Retina (tissue), 1 donor: ENCODE measurements at places on chromosomes 2 and 18.

GRCh38 chr2:235981631-235982030, 186.6 kb downstream of the GBX2 start:
- no peak for DNase-seq

- DNase-seq, result no peak
These were observed 4.4 kb upstream of the NEU4 start for GRCh38 chr2:241804326-241805229.

DNA sequence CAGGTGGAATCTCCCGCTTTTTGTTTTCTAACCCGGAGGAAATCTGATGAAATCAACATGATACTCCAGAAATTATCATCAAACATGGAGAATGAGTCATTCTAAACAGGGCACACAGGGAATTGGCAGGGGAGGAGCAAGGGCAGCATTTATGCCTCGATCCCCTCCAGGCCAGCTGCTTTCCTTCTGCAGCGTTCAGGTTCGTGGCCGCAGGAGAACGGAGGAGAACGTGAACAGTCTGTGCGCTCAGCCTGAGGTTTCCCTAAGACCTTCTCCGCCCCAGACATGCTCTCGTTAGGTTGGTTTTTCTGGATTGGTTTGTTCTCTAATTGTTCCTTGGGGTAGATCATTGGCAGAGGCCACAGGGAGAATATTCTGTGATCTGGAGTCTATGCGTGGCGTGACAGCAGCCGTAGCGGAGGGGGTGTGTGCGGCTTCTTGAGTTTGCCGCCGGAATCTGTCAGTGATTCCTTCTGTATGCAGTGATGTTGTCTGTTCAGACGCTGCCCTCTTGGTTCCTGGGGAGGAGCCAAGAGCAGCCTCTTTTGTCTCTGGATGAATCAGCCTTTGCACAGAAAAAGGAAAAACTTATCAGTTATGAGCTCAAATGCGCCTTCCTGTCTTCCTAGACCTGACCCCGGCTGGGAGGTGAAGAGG, 75.9 kb downstream of the SH3BP4 start:
- DNase-seq, result peak; percentile 42

- DNase-seq, result peak; percentile 69
These were observed 71.1 kb upstream of the TFCP2L1 start for GRCh38 chr2:121356058-121356640.

DNA sequence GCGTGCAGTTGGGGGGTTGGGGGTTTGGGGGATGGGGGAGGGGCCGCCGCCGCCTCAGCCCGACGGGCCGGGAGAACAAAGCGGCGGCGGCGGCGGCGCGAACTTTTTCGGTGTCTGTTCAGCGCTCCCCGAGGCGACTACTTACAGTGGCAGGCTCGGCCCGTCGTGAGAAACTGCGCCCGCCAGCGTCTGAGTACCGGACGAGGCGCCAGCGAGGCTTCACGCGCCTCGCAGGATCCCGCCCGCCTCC, 172 bp downstream of the PRKD3 start:
- no peak for DNase-seq

- DNase-seq, result peak; percentile 59
These were observed 27.3 kb upstream of the NTSR2 start for GRCh38 chr2:11697103-11697871.

- no peak for DNase-seq
These were observed 64.0 kb downstream of the TNFRSF11A start for GRCh38 chr18:62388855-62389760.

DNA sequence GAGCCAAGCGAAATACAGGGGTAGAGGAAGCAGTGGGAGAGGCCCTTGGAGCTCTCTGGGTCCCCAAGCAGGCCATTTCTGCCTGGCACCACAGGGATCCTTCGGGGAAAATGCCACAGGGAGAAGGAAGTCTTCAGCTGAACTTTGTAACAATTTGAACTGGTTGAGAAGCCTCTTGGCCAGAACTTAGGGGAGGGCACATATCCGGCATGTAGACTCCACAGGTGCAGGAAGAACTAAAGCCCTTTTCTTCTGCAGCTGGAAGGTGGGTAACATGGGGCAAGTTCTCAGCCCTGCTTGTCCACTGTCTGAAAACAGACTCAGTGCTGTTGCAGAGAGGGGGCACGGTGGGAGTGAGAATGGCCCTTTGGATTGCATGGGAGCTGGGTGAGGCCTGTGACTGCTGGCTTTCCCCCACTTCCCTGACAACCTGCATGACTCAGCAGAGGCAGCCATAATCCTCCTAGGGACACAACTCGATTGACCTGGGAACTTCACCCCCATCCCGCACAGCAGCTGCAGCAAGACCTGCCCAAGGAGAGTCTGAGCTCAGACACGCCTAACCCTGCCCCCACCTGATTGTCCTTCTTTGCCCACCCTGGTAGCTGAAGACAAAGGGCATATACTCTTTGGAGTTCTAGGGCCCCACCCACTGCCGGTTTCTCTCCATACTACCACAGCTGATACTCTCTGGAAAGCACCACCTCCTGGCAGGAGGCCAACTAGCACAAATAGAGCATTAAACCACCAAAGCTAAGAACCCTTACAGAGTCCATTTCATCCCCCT, 101.6 kb upstream of the FAM136A start:
- DNase-seq, result no peak

DNA sequence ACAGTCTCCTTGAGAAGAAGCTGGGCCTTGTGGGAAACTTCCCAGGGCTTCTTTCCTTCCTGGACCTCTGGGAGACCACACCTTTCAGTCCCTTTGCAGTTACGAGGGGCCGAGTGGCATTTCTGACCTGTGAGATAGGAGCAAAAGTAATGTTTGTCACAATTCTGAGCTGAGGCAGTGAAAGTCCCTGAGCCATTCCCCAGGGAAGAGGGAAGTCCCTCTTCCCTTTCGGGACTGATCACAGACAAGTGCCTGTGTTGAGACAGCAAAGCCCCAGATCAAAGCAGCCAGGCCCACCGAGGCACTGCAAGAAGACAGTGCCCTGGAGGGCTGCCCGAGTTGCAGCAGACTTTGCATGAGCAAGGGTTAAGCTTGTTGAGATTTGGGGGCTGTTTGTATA, 41.9 kb downstream of the RHOB start:
- no peak for DNase-seq

DNA sequence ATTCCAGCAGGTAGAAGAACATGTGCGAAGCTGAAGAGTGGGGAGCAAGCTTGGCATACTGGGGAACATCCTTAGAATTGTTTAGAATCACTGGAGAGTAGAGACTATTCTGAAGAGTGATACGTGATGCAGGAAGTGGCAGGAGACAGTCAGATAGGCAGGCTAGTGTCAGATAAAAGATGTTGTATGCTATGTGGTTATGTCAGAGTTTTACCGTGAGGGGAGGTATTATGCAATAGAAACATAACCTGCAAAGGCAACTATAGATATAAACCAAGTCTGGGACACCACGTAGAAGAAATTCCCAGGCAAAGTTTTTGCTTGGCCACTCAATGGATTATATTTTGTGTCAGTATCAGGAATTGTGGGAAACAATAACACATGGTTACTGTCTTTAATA, 62.0 kb upstream of the ZSWIM2 start:
- DNase-seq, result no peak

- no peak for DNase-seq
These were observed 217.2 kb downstream of the LDLRAD4 start for GRCh38 chr18:13435586-13436333.

GRCh38 chr2:241692448-241692847, 5.8 kb upstream of the DTYMK start:
- no peak for DNase-seq

- peak; percentile 45 for DNase-seq
These were observed 32.4 kb upstream of the VIT start for GRCh38 chr2:36663851-36664695.

- DNase-seq, result no peak
These were observed 118.6 kb upstream of the ATP8B1 start for GRCh38 chr18:57921708-57922107.

GRCh38 chr18:57404345-57404744, 30.8 kb upstream of the ONECUT2 start:
- DNase-seq, result no peak

DNA sequence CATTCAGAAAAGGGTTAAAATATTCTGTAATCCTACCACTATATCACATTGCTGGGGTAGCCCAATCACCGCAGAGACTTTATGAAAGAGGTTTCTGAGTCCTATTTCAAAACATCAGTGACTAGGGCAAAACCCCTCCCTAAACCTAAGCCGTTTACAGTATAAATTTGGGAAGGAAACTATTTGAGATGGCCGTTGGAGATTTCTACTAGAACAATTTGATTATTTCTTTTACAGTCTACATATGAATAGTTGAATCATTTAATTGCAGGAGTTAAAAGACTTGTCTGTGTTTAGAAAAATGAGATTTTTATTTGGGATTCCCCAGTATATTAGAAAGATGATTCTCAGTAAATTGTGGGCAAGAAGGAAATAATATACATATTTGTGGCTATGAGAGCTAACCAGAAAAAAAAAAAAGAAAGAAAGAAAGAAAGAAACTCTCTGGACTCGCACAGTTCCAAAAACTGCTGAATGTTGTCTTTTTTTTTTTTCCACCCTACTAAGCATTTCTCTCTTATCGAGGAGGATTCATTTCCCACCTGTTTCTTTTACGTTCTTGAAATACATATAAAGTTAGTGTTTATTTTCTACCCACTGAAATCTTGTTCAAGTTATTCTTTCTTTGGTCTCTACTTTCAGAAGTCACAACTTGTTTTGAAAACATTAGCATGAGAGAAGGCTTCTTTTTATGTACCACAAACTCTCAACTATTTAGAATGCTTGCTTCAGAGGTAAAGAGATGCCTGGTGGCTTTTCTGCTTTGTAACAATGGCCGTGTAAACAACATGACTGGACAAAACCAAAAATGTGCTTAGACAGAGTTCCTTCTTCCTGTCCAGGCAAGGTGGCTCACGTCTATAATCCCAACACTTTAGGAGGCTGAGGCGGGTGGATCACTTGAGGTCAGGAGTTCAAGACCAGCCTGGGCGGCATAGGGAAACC, 65.9 kb downstream of the BCL2 start:
- DNase-seq, result no peak

DNA sequence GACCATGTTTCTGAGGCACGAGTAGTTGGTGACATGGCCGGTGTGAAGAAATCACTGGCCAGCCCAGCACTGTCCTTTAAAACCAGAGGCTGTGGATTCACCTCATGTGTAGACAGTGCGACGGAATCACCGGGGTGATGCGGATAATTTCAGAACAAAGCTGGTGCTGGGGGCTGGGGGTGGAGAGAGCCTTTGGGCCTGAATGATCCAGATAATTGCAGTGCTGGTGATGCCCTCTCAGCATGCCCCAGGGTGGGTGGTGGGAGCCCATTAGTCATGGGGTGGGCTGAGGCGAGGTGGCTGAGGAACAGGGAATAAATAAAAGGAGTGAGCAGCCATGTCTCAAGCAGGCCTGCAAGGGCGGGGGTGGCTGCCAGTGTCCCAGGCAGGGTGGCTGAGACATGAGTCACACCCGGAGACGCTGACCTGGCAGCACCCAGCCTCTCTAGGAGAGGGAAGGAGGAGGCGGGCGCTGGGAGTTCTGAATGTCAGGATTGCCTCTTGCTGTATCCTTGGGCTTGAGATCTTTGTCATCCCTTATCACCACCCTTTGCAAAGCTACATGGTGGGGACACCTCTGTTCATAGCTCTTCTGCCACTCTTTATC, 151.1 kb upstream of the MSH6 start:
- no peak for DNase-seq

DNA sequence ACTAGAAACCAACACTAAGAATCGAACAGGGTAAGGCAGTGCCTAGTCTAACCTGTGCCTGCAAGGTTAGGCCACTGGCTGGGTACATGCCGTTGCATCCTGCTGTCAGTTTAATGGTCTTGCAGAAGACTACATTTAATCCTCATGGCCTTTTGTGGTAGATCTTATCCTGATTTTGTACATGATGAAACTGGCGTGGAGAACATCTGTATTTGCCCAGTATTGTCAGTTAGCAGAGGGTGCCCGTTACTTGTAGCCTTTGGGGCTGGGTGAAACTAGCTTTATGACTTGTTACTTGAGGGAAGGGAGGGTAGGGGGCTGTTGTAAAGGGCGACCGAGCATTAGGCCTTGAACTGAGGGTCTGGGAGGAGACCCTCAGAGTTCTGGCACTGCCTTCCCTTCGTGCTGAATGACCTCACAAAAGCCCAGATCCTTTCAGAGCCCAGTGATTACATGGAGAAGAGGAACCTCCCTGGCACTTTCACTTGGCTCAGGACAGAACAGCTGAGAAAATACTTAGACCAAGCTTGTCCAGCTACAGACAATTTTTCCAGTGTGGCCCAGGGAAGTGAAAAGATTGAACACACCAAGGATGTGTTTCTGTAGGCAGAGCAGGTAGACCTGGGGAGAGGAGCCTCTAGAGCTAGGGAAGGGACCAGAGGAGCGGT, 19.5 kb downstream of the SLC20A1 start:
- DNase-seq, result no peak

GRCh38 chr2:37343537-37344434, 644 bp upstream of the QPCT start:
- peak; percentile 17 for DNase-seq

DNA sequence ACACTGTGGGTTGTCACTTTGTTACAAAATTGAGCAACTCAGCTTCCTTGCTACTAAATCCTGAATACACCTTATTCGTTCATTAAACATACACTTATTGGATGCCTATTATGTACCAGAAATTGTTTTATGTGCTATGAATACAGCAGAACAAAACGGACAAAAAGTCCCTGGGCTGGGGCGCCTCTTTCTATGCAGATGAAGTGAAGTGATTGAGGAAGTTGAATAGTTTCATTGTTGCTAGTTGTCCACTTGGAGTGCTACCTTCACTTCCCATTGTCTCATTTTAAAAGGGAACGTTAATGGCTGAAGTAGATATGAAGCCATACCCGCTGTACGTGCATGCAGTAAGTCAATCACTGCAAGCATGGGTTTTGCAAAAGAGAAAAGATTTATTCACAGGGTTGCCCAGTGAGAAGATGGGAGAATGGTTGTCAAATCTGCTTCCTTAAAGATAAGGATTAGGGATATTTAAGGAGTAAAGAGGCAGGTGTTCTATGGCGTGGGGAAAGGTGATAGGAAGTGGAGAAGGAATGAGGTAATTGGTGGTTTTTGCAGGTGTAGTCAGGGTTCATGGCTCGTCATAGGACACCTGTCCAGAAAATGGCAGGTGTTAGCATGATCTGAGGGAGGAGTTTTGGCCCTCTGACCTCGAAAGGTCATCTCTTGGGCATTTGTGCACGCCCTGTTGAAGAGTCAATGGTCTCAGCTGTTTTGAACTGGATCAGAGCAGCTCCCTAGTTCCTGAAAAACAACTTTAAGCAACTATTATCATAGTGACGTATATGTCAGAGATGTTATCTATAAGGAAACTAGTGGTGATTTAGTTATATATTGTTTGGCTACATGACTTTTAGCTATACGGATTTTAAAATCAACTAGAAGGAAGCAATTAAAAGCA, 23.5 kb downstream of the TRPM8 start:
- DNase-seq, result no peak

- DNase-seq, result no peak
These were observed 144.1 kb downstream of the NDUFA10 start for GRCh38 chr2:239881031-239881471.

GRCh38 chr2:69166812-69167468, 154.0 kb downstream of the ANTXR1 start:
- DNase-seq, result no peak

- no peak for DNase-seq
These were observed 43.4 kb downstream of the MYL12B start for GRCh38 chr18:3305354-3305762.

GRCh38 chr2:53519918-53520841, 247.4 kb upstream of the CHAC2 start:
- peak; percentile 57 for DNase-seq
